ENCODE measurements at places on chromosomes 16 and 17.

GRCh38 chr16:27595993-27596392 lies 46.0 kb downstream of the KATNIP start:
- no peak for DNase-seq

GRCh38 chr17:78272181-78272913 lies 40.9 kb downstream of the TMEM235 start:
- no peak for DNase-seq

DNA sequence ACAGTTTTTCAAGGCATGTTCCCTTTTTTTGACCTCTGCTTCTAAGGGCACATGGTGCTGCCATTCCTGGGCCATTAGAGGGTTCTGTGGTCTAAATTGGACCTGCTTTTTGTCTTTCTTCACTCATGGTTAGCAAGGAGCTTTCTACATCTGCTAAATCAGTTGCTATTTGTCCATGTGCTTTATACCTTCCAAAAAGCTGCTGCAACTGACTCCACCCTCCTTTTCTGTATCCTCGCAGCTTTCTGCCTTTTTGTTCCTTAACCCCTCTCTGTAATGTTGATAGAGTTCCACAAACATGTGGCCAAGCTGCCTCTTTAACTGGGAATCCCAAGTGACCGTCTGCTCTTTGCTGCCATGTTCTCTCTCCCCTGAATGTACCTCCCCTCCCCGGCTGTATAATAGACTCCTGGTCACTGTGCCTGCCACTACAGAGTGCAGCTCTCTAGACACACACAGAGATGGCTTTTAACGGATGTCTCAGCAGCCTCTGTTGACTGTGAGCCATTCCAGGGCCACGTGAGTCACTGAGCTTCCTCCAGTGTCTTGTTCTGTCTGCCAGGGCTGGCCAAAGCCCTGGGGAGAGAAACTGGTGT lies 57.4 kb upstream of the TEKT3 start:
- DNase-seq: peak; percentile 60

GRCh38 chr17:16935786-16936185 lies 36.1 kb downstream of the TNFRSF13B start:
- DNase-seq: no peak

GRCh38 chr16:86963600-86964575 lies 353.3 kb downstream of the C16orf95 start:
- no peak for DNase-seq

- no peak for DNase-seq
These were observed 11.2 kb upstream of the KCNJ2 start for GRCh38 chr17:70158180-70158579.

- DNase-seq: no peak
These were observed 30.2 kb upstream of the MRPS23 start for GRCh38 chr17:57880086-57880456.

- DNase-seq: no peak
These were observed 11.8 kb downstream of the ALDH3A2 start for GRCh38 chr17:19660219-19660870.

GRCh38 chr16:14629612-14629918 lies 495 bp downstream of the PARN start:
- DNase-seq: no peak

DNA sequence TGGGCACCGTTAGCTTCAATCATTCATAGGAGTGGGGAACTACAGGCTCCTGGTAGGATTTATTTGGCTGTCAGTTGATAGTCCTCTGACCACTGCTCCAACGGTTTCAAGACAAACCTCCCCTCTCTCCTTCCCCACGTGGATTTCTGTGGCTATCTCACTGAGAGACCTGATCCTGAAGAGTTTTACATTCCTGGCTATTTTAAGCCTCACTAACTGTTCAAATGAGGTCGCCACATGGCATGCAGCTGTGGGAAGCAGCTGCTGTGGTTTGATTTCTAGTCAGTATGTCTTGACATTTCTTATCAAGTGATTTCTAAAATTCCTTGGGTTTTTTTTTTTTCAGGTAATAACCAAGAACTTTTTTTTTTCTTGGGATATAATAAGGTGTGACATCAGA lies 38.3 kb downstream of the CDK5R1 start:
- DNase-seq: peak; percentile 79

DNA sequence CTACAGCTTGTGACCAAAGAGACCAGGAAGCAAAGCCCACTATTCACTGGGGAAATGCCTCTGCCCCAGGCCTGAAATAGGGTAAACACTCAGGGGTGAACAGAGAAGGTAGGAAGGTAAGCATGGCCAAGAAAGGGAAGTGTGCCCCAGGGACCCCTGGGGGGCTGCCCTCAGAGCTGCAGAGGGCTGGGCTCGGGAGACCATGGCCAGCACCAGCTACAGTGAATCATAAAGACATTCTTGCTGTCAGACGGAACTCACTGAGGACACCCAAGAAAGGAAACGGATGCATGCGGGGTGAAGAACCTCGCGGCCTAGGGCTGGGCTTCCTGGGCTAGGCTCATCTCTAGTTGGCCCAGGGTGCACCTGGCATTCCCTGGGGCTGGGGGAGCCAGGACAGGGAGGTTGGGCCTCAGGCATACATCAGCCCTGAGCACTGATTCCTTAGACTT lies 9.6 kb downstream of the HIC1 start:
- DNase-seq: no peak

DNA sequence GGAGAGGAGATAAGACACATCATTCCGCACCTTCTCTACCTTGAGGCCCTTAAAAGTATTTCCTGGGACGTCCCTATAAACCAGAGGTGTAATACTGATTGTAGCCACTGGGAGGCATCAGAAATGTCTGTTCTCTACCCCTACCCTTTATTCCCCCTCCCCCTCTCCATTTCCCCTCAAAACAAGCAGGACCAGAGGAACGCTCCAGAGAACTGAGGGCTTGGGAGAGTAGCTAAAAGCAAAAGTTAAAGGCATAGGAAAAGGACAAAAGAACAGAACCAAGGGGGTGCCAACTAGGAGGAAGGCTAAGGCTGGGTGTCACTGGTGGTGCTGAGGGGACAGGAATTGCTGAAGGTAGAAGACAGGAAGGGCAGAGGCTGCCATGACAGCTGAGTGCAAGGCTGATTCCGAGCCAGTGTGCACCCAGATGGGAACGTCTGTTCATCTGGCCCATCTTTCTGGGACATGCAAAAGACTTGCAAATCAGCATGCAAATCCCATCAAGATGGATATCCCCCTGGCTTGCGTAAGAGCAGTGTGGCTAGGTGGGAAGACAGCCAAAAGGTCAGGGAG lies 6.7 kb downstream of the CAMTA2 start:
- peak; percentile 46 for DNase-seq

DNA sequence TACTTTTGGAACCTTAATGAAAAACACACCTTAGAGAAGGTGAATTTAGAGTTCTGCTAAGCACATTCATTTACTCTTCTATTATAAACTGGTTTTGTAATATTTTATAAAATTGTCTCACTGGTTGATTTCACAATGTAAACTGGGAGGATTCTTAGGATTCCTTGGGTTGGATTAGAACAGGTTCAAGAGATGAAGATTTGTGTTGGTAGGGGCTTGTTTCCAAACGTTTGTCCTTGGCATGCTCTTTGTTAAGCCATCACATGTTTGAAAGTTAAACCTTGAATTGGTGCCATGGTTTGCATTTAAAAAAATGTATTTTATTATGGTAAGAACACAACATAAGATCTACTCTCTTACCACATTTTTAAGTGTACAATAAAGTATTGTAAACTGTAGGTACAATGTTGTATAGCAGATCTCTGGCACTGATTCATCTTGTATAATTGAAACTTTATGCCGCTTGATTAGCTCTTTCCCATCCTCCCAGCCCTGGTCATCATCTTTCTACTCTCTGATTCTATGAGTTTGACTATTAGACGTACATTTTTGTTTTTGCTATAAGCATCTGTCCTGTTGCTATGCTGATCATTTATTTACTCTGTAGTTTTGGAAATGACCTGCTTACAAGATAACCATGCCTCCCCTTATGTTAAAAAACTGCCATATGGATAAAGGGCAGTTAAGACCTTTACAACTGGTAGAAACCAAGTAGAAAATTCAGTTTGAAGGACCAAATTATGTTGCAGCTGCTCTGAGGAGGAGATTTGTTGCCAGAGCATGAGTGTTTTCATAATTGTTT lies 9.6 kb downstream of the FTO start:
- DNase-seq: peak; percentile 78

DNA sequence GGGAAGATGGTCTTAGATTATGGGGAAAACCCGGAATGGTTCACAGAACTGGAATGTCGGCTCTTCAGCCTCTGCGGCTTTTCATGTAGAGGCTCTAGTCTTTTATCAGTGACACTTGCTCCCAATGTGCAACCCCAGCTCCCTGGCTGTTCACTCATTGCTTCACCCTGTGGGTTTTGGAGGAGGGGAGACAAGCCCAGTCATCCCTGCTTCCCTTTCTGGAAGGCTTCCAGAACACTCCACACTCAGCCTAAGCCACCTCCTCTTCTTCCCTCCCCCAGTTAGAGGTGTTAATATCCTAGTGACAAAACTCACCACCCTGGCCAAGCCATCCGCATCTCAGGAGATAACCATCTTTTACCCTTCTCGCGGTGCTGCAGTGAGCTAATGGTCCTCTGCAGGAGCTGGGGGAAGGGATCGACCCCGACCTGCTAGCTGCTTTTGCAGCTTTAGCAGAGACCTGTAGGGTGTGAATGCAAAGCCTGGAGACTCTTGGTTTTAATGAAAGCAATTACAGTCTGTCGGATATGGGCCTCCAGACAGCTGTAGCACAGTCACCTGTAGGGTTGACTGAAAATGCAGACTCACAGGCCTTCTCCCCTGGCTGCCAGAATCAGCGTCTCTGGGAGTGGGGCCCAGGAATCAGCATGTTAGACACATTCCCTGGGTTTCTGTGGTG lies 24.3 kb upstream of the LASP1NB start:
- peak; percentile 97 for DNase-seq

- no peak for DNase-seq
These were observed 63.0 kb downstream of the SLC5A11 start for GRCh38 chr16:24908716-24909115.

DNA sequence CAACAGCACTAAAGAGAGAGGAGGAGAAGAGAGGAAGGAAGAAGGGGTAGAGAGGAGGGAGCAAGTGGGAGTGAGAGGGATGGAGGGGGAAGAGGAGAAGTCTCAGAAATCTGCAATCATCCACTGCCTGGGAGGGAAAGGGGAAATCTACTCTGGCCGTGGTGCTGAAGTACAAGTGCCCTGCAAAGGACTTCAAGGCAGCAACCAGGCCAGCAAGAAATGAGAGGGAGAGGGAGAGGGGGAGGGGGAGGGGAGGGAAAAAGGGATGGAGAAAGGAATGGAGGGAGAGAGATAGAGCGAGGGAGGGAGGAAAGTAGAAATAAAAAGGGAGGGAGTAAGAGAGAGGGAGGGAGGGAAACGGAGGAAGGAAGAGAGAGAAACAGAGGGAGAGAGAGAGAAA lies 130.8 kb upstream of the EEF2KMT start:
- no peak for DNase-seq

DNA sequence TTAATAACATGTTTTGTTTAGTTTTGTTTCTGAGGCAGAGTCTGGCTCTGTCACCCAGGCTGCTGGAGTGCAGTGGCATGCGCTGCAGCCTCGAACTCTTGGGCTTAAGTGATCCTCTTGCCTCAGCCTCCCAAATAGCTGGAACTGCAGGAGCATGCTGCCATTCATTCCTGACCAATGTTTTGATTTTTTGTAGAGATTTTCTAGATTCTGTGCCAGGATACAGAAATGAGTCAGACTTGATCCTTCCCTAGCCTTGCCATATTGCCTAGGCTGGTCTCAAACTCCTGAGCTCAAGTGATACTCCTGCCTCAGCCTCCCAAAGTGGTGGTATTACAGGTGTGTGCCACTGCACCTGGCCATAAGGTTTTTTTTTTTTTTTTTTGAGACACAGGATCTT lies 17.7 kb downstream of the TAOK1 start:
- peak; percentile 13 for DNase-seq

DNA sequence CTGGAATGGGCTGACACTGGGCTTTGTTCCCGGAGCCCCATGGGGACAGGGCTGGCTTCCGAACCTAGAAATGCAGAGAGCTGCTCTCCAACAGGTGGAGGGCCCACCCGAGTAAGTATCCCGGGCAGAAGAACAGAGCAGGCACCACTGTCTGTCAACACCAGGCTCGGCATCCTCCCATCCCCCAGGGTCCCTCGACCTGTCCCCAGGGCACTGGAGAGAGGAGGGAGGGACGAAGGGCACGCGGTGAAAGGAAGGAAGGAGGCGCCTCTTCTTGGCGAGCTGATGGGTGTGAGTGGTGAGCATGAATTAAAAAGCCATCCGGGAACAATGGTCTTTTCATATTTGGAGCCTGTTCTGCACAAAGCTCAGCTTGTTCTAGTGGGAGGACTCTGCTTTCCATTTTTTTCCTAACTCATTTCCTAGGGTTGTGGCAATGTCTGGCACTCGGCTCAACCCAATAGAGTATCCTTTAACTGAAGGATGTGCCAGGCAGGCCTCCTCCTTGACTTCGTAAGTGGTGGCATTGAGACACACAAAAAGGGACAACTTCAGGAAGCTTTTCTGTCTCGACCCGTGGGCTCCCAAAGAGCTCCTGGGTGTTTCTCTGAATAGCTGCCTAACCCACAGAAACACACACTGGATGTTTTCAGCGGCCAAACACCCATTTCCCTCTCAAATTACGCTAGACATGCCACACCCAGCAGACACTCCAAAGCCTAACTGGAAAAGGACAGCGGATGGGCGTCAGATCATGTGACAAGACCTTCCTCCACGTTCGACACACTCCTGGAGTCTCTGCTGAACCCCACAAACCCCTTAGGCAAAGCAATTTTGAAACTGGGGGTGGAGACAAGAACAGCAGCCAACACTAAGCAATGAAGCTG lies 47.7 kb downstream of the ZFHX3 start:
- peak; percentile 39 for DNase-seq

DNA sequence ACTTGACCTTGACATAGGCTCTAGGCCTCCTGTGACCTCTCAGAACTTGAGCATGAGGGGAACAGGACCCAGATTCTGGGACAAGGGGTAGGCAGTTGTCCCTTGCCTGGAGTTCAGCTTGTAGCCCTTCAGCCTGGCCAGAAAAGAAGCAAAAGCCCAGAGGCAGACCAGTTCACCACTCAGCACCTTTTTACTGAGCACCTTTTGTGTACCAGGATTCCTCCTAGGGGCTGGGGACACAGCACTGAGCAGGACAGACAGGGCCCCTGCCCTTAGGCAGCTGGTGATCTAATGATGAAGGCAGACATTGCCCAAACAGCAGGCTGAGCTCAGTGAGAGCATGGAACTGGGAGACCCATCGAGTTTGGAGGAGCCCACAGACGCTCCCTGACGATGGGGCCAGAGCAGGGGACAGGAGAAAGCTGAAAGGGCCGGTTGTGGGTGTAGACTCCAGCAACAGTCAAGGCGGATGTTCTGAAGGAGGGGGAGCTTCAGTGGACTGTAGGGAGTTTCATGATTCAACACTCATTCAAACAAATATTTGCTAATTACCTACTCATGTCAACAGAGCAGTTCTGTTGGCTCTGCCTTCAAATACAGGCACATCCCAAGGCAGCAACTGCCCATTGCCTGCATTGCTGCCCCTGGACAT lies 32.0 kb downstream of the SBK1 start:
- no peak for DNase-seq

GRCh38 chr16:67000384-67001351 lies 12.3 kb downstream of the CES4A start:
- no peak for DNase-seq

GRCh38 chr17:38877130-38877851 lies 7.4 kb downstream of the LASP1 start:
- DNase-seq: no peak

GRCh38 chr17:68389041-68389440 lies 68.3 kb downstream of the WIPI1 start:
- DNase-seq: no peak

Data from AG10803 (cell line).